Stimulated activated CD4-positive, alpha-beta T cell treated with anti-CD3 and anti-CD28 coated beads, Interleukin-1b, Interleukin-23, amount 100 ng/mL, for 24 hours (primary cell): ENCODE measurements at places on chromosomes 16 and 17.

GRCh38 chr17:5209396-5209795 is 17.7 kb upstream of the ZNF594 start:
- DNase-seq, result no peak

DNA sequence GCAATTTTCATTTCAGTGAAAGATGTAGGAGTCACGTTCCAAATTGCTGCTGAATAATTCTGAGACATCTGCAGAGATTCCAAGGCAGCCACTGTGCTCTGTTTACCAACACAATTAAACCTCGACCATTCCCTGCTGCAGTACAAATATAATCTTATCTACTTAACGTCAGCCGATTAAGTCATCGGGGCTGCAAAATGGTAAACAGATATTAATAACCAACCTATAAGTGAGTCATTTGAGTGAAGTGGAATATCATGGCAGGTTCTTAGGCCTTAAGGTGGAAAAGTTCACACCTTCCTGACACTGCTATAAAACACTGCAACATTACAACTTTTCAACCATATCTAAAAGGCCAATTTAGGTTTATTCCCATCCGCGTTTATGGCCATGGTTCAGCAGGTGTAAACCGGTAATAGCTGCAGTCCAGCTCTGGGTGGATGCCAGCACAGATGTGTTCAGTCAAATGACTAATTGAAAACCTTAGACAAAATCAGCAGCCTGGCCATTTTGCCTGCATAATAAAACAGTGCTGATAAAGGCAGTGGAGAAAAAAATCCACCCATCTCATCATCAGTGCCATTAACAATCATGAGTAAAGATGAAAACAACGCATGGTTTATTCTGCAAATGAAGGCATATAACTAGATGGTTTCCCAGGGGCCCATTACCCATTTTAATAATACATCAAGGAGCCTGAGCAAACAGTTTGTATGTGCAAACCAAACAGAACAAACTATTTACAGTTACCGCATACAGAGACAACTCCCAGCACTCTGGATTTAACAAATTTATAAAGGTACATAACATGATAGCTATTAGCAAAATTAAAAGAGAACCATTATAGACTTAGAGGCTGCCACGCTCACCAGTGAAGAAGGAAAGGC is 202.9 kb upstream of the IRX3 start:
- no peak for DNase-seq

- DNase-seq, result no peak
Measured at GRCh38 chr17:17729620-17730249, 48.5 kb downstream of the RAI1 start.

- DNase-seq, result no peak
Measured at GRCh38 chr17:64608571-64608981, 53.5 kb downstream of the SMURF2 start.

- DNase-seq, result no peak
Measured at GRCh38 chr16:281660-282255, 1.2 kb upstream of the PDIA2 start.

DNA sequence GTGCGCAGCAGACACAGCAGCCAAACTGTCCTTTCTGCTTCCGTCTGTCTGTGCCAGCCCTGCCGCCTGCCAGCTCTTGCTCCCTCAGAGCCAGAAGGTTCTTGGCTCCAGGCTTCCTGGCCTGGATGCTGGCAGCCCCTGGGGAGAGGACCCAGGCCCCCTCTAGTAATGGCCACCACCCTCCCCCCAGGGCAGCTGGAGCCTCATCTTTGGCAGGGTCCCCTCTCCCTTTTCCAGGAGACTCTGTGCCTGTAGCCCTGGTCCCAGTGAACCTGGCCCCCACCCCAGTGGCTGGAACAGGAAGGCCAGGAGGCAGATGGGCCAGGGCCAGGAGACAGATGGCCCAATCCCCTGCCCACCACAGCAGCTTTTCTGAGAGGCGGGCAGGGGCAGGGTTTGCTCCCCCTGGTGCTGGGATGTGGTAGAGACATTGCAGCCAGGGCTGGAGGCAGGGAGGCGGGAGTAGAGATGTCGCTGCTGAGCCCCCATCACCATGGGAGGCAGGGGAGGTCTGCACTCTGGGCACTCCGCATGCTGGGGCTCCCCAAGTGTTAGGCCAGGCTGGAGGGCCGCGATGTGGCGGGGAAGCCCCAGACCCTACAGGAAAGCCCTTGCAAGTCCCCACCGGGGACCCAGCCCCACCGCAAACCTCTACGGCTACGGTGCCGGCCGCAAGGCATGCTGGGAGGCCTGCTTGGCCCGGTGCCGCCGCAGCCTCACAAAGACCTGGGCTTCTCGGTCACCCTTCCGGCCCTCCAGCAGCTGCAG is 16.7 kb downstream of the UNC13D start:
- peak; percentile 46 for DNase-seq

DNA sequence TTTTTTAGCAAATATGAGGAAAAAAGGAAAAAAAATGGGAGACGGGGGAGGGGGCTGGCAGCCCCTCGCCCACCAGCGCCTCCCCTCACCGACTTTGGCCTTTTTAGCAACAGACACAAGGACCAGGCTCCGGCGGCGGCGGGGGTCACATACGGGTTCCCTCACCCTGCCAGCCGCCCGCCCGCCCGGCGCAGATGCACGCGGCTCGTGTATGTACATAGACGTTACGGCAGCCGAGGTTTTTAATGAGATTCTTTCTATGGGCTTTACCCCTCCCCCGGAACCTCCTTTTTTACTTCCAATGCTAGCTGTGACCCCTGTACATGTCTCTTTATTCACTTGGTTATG is 1.2 kb upstream of the TMEM88 start:
- no peak for DNase-seq

DNA sequence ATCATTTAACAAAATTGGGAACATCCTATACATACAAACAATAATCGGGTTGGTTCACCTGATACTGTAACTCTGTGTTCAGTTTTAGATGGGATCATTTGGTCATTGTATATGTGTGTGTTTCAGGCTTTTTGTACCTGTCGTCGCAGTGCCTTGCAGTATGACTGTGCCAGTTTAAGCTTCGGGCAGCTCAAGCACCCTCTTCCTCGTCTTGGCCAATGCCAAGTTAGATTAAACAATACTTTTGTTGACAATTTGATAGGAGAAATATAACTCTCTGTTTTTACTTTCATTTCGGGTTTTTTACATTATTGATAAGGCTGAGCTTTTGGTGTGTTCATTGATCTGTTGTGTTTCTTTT is 37.0 kb upstream of the ARHGAP17 start:
- no peak for DNase-seq

- peak; percentile 77 for DNase-seq
Measured at GRCh38 chr16:11251525-11252481, 4.2 kb downstream of the SOCS1 start.

- no peak for DNase-seq
Measured at GRCh38 chr16:57271867-57272495, 12.5 kb downstream of the PLLP start.

DNA sequence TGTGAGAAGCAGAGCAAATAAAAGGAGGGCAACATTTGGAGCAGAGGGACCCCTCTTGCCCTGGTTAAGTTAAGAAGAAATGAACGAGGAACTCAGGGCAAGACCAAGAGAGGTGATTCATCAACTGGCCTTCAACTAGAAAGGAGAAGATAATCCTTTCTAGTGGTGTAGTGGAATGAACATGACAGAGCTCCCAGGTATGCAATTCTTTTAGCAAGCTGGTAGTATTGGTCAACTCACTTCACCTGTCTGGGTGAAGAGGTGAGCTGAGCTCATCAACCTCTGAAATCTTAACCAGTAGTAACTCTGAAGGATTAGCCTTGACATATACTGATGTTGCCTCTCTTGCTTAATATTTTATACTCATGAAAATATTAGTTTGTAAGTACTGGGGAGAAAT is 1024.7 kb upstream of the GOT2 start:
- no peak for DNase-seq

DNA sequence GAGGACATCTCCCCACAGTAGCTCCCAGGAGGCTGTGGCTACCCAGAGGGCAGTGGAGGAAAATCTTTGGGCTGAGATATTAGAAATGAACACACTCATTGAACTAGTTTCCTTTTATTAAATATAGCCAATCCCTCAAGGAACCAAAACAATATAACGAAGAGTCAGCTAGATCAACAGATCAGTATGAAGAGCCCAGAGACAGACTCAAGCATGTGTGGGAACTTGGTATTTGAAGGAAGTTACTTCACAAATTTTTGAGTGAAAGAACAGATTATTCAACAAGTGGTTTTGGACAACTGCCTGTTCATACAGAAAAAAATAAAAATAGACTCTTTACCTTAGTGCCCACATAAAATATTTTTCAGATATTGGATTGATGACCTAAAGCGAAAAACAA is 183.6 kb upstream of the PMFBP1 start:
- no peak for DNase-seq
